ENCODE measurements at places on chromosomes 6 and 20. TPM values are rescaled to one million over a fixed set of nuclear protein-coding genes. Genes with fewer than 3 reads are reported as not detected.

MYL9 gene
- 10.3 TPM for total RNA-seq

MATN4 gene
- 0.99 TPM for total RNA-seq

NFKBIL1 gene
- total RNA-seq, result 12.1 TPM

DNA sequence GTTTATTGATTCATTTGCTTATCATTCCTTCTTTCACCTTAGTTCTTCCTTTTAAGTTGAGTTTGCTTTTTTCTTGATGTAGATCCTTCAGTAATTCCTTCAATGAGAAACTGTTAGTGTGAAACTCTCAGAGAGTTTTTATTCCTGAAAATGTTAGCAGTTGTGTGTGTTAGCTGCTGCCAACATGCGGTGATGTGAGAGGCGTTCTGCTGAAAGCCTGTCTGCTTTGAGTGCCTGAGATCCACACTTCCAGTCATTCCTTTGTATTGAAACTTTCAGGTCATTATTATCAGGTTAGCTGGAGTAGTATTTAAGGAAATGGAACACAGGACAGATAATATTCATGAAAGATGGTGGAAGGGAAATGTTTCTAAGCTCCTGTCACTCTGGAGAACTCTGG is 70.0 kb upstream of the SUPT3H start:
- no peak for DNase-seq

GRCh38 chr6:53377289-53377688 is 28.5 kb upstream of the ELOVL5 start:
- DNase-seq, result no peak

GRCh38 chr6:13273931-13274706 is 54.2 kb downstream of the TBC1D7 start:
- DNase-seq, result no peak

- DNase-seq, result peak; percentile 59
Measured at GRCh38 chr6:3119040-3119723, 671 bp downstream of the BPHL start.
